ENCODE measurements at places on chromosomes 6 and 20.

DNA sequence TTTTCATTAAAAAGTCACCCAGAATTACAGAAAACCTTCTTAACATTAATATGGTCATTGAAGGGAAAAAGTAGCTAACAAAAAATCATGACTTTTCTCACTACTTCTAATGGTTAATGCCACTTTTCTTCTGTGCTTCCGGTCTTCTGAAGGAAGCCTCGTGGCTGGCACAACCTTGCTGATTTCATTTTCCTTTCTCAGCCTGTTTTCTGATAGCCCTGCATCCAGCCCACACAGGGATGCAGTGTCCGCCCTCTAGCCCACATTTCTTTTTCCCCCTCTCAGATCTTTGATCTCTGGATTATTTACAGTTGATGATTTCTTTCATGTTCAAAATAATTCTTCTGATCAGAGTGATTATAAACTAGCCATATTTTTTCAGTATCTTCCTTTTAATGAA lies 655.4 kb upstream of the EPHA7 start:
- DNase-seq: no peak

DNA sequence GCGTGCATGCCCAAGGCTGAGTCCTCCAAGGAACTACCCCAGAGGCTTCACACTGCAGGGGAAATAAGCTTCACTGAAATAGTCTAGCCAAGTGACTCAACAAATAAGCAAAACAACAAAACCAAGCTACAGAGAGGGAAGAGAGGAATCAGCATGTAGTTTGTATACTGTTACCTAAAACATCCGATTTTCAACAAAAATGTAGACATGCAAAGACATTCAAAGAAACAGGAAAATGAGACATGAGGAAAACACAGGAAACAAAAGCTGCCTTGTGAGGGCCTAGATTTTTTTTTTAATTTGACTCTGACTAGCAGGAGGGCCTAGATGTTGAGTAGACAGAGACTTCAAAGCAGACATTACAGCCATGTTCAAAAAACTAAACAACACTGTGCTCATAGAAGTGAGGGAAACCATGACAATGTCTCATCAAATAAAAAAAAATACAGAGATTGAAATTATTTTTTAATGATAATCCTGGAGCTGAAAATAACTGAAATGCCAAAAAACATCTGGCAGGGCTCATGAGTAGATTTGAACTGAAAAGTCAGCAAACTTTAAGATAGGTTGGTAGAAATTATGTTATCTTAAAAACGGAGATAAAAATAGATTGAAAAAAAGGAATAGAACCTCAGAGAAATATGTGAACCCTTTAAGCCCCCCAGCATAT lies 16.4 kb upstream of the KIF25 start:
- no peak for DNase-seq

- DNase-seq: no peak
Measured at GRCh38 chr20:47665221-47665991, 119.9 kb downstream of the SULF2 start.

DNA sequence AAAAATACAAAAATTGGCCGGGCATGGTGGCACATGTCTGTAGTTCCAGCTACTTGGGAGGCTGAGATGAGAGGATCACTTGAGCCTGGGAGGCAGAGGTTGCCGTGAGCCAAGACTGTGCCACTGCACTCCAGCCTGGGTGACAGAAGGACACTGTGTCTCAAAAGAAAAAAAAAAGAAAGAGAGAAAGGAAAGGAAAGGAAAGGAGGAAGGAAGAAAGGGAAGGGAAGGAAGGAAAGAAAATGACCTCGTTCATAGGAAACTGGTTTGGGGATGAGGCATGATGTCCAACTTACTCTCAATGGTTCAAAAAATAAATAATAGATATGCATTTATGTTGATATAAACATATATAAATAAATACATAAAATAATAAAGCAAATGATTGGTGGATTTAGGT lies 6.8 kb upstream of the BFSP1 start:
- DNase-seq: no peak
